ENCODE measurements at places on chromosomes 1 and 21.

- H3K36me3 ChIP-seq = no peaks in the 10 kb centered on the region
- H3K4me3 ChIP-seq = no peak overlapping the region
Measured at GRCh38 chr21:36563341-36563926, 83.5 kb upstream of the CLDN14 start.

DNA sequence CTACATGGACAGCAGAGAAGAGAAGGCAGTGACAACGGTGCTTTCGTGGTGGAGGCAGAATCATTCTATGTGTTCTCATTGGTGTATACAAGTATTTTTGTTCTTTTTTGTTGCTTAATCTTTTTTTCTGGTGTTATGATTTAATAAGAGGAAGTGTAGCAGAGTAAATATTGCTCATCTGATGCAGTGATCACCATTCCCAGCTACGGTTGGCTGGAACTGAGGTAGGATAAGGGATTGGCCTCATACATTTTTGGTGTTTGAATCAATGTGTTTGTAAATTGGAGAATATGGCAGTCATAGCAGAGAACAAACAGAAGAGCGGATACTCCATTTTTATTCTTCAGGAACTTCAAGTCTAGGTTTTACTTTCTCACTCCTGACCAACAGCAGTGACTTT lies 76.6 kb downstream of the UBE2U start:
- no peaks in the 10 kb centered on the region for H3K4me1 ChIP-seq
- H3K27ac ChIP-seq = no peak overlapping the region
- no peak overlapping the region for H3K4me3 ChIP-seq
- no peak for DNase-seq
- no peaks in the 10 kb centered on the region for H3K36me3 ChIP-seq
- H3K27me3 ChIP-seq = no peaks in the 10 kb centered on the region

DNA sequence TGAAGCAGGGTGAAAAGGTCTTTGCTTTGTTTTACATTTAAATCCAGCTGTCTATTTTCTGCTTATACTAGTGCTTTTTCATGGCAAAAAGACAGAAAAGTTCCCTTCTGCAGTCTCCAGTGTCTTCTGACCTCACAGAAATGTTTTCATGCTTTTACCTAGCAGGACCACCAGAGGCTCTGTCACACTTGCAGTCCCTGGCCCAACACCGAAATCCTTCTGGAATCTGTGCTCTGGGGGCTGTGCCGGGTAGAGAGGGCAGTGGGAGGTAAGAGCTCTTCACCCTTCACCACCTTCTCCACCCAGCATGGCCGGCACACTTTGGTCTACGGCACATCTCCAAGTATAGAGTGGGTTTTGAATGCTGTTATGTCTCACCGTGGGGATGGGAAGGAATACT lies 20.8 kb downstream of the GNAT2 start:
- no peak overlapping the region for H3K27ac ChIP-seq
- H3K4me1 ChIP-seq = no peaks in the 10 kb centered on the region
- DNase-seq = no peak
- no peak overlapping the region for H3K4me3 ChIP-seq
- H3K36me3 ChIP-seq = no peaks in the 10 kb centered on the region

GRCh38 chr1:75625795-75626194 lies 14.9 kb upstream of the SLC44A5 start:
- no peak overlapping the region for H3K27ac ChIP-seq
- H3K27me3 ChIP-seq = no peaks in the 10 kb centered on the region
- no peak overlapping the region for H3K4me3 ChIP-seq
- no peaks in the 10 kb centered on the region for H3K4me1 ChIP-seq
- DNase-seq = no peak

DNA sequence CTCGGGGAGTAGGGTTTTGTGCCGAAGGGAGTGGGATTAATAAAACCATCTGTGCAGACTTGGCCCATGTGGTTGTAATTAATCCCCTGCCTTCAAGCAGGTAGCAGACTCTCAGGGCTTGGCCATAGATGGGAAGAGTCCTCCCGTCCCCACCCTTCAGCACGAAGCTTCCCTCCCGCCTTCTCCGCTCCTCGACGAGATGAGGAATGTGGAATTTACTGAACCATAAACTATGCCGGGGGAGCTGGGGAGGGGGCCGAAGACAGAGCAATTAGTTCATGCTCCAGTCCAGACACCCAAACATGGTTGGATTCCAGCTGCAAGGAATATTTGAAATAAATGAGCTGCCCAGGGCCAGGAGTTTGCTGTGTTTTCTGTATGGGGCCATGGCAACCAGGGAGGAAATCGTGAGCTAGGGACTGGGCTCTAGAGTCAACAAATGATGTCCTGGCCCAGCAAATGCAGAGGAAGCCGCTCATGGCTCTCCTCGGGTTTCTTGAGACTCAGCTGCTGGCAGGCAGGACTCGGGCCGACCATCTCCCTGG lies 78.8 kb downstream of the SPSB1 start:
- DNase-seq = no peak
- no peak overlapping the region for H3K4me3 ChIP-seq
- no peaks in the 10 kb centered on the region for H3K4me1 ChIP-seq
- H3K27ac ChIP-seq = no peak overlapping the region
- H3K36me3 ChIP-seq = no peaks in the 10 kb centered on the region
- no peaks in the 10 kb centered on the region for H3K27me3 ChIP-seq

DNA sequence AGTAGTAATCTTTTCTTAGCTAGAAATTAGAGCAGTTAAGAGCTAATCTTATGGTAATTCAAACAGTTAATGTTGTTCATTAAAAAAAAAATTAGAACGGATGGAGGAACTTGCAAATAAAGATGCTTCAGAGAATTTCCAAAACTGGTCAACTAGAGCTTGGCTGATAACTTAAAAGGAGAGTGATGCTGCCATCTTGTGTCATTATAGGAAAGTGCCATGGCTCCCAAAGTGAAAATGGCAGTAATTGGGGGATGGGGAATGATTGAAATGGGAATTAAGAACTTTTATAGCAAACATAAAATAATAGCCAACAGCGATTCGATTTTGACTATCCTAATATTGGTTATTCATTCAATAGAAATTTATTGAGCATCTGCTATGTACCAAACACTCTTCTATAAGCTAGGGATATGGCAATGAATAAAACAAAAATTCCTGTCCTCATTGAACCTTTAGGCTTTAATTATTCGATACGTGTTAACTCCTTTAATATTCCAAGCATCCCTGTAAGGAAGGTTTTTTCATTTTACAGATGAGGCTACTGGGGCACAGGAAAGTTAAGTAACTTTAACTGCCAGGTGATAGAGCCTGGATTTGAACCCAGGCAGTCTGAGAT lies 5.7 kb upstream of the PLPP3 start:
- H3K27ac ChIP-seq = no peak overlapping the region
- H3K36me3 ChIP-seq = no peaks in the 10 kb centered on the region
- DNase-seq = peak; percentile 50
- no peak overlapping the region for H3K4me3 ChIP-seq
- H3K27me3 ChIP-seq = peaks cover 3% of the 10 kb centered on the region

- H3K4me3 ChIP-seq = no peak overlapping the region
- H3K4me1 ChIP-seq = no peaks in the 10 kb centered on the region
- no peaks in the 10 kb centered on the region for H3K36me3 ChIP-seq
- no peak overlapping the region for H3K27ac ChIP-seq
- no peak for DNase-seq
- H3K27me3 ChIP-seq = no peaks in the 10 kb centered on the region
Measured at GRCh38 chr1:100861379-100861778, 33.3 kb downstream of the EXTL2 start.

- H3K36me3 ChIP-seq = no peaks in the 10 kb centered on the region
- DNase-seq = no peak
- no peaks in the 10 kb centered on the region for H3K4me1 ChIP-seq
- no peak overlapping the region for H3K27ac ChIP-seq
Measured at GRCh38 chr1:52225174-52225573, 83.3 kb downstream of the ZFYVE9 start.

DNA sequence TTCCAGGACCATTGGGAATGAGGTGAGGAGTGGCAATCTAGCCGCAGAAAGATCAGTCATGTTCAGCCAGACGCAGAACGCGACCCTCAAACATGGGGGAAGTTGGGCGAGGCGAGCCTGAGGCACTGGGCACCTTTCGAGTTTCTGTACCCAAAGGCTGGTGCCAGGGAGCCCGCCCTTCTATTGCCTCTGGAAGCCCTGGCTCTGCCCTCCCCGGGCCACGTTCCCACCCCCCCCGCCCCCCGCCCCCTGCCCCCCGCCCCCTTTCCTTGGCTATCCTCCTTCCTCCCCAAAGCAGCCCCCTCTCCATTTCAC lies 2.2 kb upstream of the ZBTB7B start:
- peak; percentile 74 for DNase-seq
- H3K4me1 ChIP-seq = peaks cover 13% of the 10 kb centered on the region
- peak overlapping the region; percentile 95 for H3K27ac ChIP-seq
- peak overlapping the region; percentile 77 for H3K4me3 ChIP-seq
- no peaks in the 10 kb centered on the region for H3K36me3 ChIP-seq
- H3K27me3 ChIP-seq = no peaks in the 10 kb centered on the region

DNA sequence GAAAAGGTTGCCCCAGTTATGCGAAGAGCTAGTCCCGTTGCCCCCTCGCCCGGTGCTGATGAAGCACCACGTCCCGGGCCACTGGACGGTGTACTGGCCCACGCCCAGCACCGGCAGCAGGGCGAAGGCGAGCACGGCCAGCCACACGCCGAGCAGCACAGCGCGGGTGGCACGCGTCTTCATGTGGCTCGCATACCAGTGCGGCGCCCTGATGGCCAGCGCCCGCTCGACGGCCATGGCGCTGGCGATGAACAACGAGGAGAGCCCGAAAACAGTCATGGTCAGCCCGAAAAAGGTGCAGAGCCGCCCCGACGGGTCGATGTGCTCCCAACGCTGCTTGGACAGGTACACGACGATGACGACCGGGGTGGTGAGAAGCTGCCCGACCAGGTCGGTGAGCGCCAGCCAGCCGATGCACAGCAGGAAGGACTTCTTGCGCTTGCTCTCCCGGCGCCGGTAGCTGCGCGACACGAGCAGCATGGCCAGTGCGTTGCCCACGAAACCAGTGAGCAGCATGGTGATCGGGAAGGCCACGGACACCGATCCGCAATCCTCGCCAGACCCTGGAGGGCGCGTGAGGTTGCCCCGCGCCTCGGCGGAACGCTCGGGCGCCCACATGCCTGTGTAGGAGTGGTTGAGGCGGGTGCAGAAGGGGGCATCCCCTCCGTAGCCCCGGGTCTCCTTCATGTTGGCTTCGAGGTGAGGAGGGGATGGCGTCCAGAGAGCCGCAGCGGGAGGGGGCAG lies 553 bp downstream of the PTGER3 start:
- DNase-seq = no peak
- no peaks in the 10 kb centered on the region for H3K36me3 ChIP-seq
- peak overlapping the region; percentile 8 for H3K4me3 ChIP-seq

- no peak overlapping the region for H3K4me3 ChIP-seq
- H3K27me3 ChIP-seq = no peaks in the 10 kb centered on the region
- H3K27ac ChIP-seq = no peak overlapping the region
- no peak for DNase-seq
- no peaks in the 10 kb centered on the region for H3K4me1 ChIP-seq
- H3K36me3 ChIP-seq = no peaks in the 10 kb centered on the region
Measured at GRCh38 chr1:32406629-32407111, 12.4 kb upstream of the BSDC1 start.

DNA sequence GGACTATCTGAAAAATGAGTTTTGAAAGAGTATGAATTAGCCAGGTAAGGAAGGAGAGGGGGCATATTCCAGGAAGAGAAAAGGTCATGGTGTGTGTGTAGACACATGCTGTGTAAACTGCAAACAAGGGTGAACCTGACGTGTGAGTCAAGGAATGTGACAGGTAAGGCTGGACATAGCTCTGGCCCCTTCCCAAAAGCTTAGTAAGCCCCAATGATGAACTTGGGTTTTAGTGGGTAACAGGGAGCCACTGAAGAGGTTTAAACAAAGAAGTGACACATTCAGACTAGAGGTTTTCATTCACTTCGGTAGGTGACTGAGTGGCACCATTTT lies 36.7 kb downstream of the EGLN1 start:
- H3K27ac ChIP-seq = no peak overlapping the region
- no peaks in the 10 kb centered on the region for H3K36me3 ChIP-seq
- no peak for DNase-seq
- H3K4me3 ChIP-seq = no peak overlapping the region

Data from MM.1S (cell line).